ENCODE measurements at places on chromosomes 5 and 9.

DNA sequence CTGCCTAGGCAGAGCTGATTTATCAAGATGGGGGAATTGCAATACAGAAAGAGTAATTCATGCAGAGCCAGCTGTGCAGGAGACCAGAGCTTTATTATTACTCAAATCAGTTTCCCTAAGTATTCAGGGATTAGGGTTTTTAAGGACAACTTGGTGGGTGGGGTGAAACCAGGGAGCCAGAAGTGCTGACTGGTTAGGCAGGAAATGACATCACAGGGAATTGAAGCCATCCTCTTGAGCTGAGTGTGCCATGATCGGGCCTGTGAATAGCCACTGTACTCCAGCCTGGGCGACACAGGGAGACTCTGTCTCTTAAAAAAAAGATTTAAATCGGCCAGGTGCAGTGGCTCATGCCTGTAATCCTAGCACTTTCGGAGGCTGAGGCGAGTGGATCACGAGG is 45.3 kb upstream of the CDK5RAP2 start:
- DNase-seq: no peak

- no peak for DNase-seq
These were observed 41.8 kb downstream of the CAMSAP1 start for GRCh38 chr9:135865531-135865930.

DNA sequence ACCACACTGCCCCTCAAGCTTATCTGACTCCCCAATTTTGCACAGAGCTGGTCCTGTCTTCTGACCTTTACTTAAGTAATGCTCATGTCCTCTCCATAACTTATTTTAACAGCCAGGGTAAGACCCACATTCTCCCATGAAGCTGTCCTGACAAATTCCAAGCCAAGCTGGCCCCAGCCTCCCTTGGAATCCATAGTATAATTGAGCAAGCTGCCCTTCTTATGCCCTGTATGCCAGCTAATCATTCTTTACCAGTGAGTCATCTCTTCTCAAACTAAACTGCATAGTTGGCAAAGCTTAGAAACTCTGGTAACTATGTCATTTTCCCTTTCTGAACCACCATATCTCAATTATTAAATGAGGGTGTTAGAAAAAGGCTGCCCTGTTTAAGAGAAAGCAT is 92.4 kb downstream of the NFIB start:
- DNase-seq: no peak

DNA sequence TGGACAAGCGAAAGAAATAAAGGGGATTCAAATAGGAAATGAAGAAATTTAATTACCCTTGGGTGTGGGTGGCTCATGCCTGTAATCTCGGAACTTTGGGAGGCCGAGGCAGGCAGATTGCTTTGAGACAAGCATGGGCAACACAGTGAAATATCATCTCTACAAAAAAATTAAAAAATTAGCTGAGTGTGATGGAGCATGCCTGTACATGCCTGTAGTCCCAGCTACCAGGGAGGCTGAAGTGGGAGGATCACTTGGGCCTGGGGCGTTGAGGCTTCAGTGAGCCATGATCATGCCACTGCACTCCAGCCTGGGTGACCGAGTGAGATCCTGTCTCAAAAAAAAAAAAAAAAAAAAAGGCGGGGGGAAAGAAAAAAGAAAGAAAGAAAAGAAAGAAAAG is 4.0 kb upstream of the RCL1 start:
- no peak for DNase-seq

- no peak for DNase-seq
These were observed 28.4 kb upstream of the SNCAIP start for GRCh38 chr5:122283592-122283991.

- DNase-seq: no peak
These were observed 172.0 kb downstream of the CRB2 start for GRCh38 chr9:123527981-123528380.

- DNase-seq: no peak
These were observed 12.4 kb downstream of the PTGS1 start for GRCh38 chr9:122382901-122383850.

DNA sequence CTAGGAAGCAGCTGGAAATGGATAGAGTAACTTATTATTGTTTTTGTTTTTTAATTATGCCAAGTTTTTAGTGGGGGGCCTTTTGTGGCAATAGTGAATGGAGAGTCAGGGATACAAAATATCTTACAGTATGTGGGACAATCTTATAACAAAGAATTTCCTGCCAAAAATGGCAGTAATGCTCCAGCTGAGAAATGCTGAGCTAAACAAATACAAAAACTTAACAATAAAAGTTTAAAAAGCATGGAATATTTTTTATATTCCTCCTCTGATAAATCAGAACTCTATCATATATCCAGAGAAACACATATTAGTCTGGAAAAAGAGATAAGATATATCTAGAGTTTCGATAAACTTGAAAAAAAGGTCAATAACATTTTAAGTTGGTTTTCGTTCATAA is 110.6 kb downstream of the TMEM161B start:
- no peak for DNase-seq

GRCh38 chr5:141878186-141878710 is at the start of gene PCDH1:
Gene PCDH1, minus strand, starts transcription at chr5:141878410. Its CDS starts 148 bp downstream, at chr5:141878262.
- no peak for DNase-seq

GRCh38 chr9:479304-479970 is 264.8 kb downstream of the DOCK8 start:
- DNase-seq: no peak

DNA sequence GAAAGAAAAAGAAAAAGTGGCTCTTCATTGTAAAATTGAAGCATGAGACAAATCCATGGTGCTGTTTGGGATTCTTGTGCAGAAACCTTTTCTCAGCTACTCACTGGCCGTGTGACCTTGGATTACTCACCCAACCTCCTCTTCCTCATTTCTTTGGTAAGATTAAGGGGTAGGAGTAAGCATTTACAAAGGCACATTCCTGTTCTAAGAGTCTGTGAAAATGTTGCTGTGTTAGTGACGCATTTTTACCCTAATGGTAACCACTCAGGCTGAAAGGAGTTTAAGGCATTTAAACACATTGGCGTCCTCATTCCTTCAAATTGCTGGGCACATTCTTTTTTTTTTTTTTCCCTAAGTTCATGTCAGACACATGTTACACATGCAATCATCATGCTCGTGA is 4.3 kb downstream of the RAI14 start:
- DNase-seq: no peak

Data from nucleus accumbens (tissue), 56 donors.